ENCODE measurements at places on chromosomes 4 and X.

DNA sequence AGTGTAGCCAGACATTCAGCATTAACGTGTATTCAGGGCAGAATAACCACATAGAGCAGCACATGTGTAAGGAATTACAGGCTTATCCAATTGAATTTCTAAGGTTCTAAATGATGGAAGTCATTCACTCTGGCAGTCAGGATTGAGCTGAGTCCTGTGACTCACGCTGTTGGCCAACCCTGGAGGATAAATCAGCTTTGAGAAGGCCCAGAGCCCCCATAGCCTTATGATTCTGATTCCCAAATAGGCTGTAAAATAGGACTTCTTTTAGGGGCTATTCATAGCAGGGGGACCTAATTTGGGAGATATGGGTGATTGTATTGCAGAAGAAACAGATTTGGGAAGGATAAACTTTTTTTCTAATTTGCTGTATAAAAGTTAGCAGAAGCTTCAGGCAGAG is 8.1 kb upstream of the HPF1 start:
- DNase-seq: no peak

DNA sequence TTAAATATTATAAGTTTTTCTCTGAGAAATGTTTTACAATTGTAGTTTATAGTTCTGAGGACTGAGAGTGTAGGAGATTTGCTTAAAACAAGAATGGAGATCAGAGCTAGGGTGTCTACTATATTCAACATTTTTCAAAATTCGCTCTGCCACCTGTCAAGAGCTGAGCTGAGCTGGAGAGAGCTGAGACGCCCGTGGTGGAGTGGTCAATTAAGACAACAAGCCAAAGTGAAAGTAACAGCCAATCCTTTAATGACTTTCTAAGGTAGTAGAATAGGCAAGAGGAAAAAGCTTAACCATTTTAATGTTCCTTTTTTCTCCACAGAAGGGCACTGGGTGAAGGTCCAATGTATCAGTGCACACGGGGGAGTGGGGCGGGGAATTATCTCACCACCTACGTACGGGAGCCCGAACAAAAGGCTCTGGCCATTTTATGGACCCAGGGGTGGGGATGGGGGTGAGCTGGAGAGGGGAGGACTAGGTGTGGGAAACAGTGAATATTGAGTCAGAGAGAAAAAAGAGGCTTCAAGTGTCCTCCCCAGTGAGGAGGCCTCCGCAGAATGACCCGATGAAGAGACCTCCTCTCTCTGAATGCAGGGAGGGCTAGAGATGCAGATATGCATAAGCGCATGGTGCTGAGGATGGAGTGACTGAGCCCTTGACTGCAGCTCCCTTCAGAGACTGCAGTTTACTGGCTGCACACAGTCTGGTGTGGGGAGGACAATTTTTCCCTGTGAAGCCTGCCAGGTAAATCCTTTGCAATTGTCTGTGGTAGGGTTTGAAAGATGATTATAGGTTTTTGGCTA is 60.8 kb downstream of the SPCS3 start:
- no peak for DNase-seq

DNA sequence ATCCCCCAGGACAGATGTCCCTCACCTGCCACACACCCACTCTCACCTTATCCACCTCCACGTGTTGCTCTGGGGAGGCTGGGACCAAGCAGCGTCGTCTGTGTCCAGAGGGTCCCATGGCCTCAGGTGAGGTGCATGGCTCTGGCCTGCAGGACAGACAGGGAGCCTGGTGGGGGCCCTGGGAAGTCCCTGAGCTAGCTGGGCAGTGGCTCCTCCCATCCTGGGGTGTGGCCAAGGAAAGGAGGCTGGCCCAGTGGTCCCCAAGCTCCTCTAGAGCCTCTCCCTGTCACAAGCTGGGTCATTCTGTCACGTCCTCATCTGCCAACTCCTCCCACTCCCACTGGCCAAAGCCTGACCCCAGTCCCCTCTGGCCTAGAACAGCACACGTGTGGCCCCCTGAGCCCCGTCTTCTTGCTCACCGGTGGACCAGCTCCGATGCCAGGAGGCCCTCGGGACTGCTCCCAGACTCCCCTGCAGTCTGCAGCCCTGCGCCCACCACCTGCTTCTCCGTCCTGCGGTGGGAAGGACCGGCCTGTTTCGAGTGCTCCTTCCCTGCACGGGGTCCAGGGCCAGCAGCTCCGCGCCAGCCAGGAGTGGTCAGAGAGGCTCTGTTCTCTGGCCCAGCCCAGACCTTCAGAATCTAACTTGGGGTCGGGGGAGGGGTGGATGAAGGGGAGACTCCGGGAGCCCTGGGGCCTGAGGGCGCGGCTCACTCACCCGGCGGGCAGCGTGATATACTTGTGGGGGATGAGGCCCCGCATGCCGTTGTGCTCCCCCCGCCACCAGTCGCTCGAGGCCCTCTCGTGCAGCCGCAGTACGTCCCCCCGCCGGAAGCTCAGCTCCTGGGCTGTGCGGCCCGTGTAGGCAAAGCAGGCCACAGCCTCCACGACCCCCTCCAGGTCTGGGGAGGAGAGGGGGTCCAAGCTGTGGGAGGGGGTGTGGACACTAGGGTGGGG is 4.8 kb downstream of the AVPR2 start:
- no peak for DNase-seq

DNA sequence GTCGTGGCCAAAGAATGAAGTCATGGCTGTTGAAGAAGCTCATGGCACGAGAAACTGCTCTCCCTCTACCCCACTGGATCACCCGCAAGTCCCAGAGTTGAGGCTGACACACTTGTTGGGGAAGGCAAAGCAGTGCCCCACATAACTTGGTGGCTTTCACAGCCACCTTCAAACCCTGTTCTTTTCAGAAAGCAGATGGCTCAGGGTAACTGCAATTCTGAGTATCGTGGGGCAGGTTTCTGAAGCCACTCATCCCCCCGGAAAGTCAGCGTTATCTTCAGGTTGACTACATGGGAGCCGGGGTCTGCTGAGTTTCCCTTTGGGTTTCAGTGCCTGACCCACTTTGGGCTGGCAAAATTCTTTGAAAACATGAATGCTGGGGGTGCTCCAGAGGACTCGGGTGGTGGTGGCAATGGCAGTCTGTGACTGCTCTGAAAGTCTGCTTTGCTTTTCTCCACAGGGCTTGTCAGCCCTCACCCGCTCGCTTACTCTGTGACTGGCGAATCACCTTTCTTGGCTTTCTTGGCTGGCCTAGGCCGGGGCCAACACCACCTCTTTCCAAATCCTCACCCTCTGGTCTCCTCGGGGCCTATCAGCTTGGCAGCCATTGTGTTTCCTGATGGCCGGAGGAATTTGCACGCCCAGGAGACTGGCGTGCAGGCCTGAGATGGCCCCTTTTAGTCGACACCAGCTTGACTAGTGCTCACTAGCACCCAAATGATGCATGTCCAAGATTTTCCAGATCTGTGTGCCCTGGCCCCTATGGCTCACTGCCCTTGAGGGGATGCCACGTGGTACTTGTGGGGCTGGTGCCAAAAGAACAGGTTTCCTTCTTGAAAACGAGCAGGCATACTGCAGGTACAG is 7.3 kb downstream of the PPP1R3F start:
- DNase-seq: no peak

DNA sequence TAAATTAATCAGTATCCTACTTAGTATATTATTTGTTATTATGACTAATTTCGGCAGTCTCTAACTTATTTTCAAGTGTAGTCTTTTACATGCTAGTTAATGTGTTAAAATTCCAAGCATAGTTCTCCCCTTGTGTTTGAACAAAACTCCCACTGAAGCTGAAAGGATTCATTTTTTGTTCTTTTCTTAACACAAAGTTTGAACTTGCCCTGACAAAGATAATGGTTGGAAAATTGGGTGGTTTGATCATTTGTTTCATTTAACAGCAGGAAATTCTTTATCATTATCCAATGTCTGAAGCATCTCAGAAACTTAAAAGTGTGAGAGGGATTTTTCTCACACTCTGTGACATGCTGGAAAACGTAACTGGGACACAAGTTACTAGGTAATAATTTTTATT is 36.0 kb downstream of the INTU start:
- no peak for DNase-seq

DNA sequence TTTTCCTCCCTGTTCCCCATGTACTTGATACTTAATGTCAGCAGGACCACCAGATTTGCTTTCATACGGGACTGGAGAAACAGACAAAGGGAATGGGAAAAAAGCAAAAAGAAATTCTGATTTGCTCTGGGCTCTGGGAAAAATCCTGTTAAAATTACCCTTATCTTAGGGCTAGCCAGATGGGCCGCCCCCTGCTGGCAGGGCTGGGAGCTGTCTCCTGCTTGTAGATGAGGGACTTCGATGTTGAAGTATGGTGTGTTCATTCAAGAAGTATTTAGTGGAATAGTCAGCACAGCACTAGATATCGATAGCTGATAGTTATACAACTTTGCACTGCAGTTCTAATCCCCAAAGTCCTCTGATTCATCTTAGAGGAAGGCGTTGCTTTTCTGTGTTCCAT is 45.8 kb downstream of the BCORL1 start:
- DNase-seq: no peak

GRCh38 chr4:41517747-41518146 is 20.2 kb upstream of the LIMCH1 start:
- DNase-seq: no peak
